AML-193 (cell line): ENCODE measurements at places on chromosomes 2 and 18.

GRCh38 chr2:113174376-113174750 lies 592 bp downstream of the PSD4 start:
- DNase-seq = no peak

GRCh38 chr2:169478339-169478738 lies 955 bp upstream of the BBS5 start:
- no peak for DNase-seq

DNA sequence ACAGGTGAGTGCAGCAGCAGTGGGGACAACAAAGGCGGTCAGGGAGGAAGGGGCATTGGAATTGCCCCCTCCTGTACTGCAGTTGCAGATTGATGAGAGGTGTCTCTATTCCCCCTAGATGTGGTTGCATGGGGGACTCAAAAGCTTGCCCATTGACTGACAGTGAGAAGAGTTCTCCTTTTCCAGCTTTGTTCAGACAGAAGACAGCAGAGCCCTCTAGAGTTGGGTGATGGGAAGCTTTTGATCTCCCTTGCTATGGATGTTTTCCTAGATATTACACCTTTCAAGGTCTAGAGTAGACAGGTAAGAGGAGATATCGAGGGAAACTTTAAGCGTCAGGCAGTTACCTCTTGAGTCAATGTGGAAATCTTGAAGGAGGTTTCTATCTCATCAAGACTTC lies 2.9 kb downstream of the PROKR1 start:
- DNase-seq = peak; percentile 36

- DNase-seq = no peak
These were observed 286.2 kb upstream of the CXCR4 start for GRCh38 chr2:136404176-136404575.

DNA sequence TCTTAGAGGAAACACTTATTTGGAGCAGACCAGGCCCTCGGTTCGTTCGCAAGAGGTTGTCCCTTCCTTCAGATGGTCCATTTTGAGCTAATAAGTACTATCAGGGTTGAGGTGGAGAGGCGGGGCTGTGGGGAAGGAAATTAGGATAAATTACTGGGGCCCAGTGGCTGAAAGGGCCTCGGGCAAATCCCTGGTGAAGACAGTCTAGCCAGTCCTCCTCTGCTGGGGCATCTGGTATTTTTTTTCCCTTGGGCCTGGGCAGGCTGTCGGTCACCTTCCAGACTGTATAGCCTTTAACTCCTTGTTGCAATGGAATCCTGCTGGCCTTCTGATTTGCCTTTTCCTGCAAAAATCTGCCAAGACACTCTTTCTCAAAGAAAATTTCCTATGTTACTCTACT lies 1.7 kb upstream of the MYO3B start:
- no peak for DNase-seq

DNA sequence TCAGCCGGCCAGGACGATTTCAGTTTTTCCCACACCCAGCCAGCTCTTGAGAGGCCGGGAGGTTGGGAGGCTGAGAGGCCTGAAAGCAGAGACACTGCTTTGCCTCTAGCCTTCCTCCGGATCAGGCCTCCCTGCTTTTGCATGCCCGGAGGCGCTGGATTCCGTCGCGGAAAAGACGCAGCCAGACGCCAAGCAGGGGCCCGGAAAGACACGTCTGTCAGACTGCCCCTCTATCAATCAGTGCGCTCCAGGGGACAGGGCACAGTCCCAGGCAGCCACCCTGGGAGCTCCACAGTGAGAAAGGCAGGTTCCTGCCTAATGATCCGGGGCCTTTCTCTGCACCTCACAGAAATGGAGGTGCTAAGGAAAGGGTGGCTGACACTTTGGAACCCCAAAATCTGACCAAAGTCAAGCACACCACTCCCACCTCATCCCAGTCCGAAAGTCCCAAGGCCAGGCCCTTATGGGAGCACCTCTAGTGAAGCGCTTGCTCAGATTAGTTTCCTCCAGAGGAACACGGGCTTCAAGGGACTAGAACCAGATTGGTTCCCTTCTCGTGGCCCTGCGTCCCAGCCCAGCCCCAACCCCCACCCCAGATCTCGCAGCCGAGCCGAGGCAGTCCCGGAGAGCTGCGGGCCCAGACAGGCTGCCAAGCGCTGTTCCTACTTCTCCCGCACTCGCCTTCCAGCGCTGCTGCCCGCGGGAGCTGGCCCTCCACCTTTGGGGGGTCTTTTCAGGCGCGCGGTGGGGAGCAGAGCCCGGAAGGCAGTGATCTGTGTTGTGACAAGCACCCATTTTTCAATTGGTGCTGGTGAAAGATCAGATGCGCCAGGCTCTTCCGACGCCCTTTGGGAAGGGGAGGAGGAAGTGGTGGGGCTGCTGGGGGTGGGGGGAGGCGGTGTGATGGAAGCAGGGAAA lies 5.0 kb downstream of the DLX1 start:
- no peak for DNase-seq

DNA sequence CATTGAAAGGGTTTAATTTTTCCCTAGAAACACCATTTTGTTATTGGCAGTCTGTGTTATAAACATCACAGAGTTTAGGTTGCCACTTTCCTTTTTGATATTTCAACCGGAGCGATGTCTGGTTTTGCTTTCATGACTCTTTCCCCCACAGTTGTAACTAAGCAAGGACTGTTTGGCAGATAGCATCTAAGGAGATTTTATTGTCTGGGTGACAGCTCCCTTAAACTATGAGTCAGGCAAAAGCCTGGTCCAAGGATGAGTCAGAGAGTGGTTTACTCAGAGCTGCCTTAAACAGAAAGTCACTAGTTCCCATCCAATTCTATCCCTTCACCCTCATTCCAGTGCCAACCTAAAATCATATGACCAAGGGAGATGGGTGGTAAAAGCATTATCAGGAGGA lies 341.6 kb upstream of the VWC2L start:
- DNase-seq = no peak

- peak; percentile 87 for DNase-seq
These were observed 573.3 kb downstream of the LRP1B start for GRCh38 chr2:141557329-141558095.
